Colonic mucosa (tissue), 4 donors: ENCODE measurements at places on chromosomes 7 and 10. TPM values are rescaled to one million over a fixed set of nuclear protein-coding genes. Genes with fewer than 3 reads are reported as not detected.
A peak's percentile ranks its signal among the peaks of the same experiment; 100 is the strongest.

RBP3 gene
- not detected for total RNA-seq

GRCh38 chr7:130409712-130410072 lies 29.4 kb downstream of the CPA1 start:
- no peak for DNase-seq

DNA sequence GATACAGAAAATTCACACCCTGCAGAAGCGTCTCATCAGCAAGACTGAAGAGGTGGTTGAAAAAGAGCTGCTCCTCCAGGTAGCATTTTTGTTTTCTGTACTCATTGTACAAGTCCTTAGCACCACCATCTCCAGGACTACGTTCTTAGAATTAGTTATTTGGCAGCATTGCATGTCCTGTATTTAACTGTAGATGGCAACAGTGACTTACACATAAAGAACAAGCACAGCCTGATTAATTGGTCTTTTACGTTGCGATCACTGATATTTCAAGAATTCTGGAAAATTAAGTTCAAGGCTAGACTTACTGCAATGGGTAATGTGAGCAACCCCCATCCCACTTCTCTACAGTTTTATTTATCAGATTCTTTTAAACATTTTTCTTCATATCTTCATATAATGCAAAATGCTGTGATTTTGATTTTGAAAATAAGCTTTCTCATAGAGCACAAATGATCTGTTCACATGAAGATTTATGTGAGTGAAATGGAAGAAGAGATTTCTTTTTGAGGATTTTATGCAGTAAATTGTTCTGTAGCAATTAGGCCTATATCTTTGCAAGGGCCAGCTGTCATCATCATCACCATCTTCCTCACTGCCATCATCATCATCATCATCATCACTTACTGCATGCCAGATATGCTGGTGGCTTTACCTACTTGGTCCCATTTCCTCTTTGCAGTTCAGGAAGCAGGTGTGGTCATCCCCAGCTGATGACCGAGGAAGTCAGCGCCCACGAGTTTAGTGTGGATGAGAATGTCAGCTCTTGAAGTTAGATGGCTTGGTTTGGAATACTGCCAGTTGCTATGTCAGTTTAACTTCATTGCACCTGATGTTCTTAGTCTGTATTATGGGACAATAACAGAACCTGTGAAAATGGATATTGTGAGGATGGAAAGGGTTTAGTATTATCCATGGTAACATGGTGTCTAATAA lies 53.4 kb downstream of the CFAP58 start:
- no peak for DNase-seq

DNA sequence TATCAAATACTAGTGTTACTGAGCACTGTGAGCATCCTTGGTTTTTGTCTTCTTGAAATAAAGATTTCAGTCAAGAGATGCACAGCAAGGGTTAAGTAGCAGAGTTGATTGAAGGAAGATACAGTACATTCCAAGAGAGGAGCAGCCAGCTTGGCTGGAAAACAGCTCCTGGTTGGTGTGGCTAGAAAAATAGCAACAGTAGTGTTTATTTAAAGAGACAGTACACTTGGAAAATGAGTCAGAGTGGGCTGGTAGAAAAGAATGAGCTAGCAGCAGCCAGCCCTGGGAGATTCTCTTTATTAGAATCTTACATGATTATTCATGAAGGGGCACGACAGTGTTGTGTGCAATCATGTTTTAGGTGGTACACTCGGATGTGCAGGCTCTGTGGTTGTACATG lies 1016.4 kb upstream of the SORCS1 start:
- no peak for DNase-seq

- peak; percentile 79 for DNase-seq
Observed at GRCh38 chr7:74083117-74083876, at the start of gene LIMK1. Gene LIMK1, plus strand, starts transcription at chr7:74083804. Its CDS starts 187 bp downstream, at chr7:74083991.

TCTN3 gene
- 40.7 TPM for total RNA-seq

- no peak for DNase-seq
Observed at GRCh38 chr10:52420656-52421055, 106.6 kb downstream of the DKK1 start.

DNA sequence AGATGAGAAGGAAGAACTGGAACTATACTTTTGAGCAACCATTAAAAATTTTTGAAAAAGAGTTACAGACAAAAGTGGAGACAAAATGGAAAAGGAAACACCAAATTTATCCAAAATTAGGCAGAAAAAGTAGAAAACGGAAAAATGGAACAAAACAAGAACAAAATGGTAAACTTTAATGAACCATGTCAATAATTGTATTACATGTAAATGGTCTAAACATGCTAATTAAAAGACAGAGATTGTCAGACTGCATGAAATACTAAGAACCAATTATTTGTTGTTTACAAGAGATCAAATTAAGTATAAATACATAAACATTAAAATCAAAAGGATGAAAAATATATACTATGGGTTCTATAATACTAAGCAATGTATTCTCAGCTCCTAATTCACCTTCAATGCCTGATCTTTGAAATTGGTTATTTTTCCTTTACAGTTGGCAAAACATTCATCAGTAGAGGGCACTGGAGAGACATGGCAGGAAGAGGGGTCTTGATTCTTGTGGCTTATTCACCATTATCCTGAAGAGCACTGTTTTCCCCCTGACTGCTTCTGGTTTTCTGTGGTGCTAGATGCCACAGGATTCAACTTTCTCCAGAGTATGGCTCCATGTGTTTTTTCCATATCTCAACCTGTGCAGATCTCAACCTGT lies 124.9 kb downstream of the ELFN1 start:
- no peak for DNase-seq

DNA sequence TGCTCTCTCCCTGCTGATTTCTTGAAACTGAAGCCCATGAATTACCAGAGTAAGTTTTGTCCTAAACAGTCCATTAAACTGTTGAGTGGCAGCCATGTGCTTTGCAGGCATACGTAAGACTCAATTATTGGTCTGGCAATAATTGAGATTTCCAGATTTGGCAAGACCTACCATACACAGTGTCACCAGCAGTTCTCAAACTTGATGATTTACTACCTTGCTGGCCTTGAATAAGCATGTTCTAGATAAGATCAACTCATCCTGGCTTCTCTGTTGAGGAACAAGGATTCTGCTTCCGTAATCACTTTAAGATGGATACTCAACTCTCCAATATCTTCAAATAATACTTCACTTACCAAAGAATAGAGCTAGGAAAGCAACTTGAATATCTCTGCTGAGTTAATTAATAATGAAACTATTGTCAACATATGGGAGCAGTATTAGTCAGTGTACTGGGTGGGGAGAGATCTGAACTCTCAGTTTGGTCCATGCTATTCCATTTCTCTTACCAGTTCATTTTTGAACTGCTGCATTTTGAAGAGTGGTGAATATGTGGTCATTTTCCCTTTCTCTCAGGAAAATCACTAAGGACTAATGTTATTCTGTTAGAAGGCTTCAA lies 181.4 kb downstream of the IPMK start:
- no peak for DNase-seq

GRCh38 chr10:88424881-88425280 lies 158.2 kb downstream of the RNLS start:
- DNase-seq, result no peak

SP4 gene
- total RNA-seq, result 2.6 TPM
